ENCODE measurements at places on chromosomes 1 and 21.

- no peak for DNase-seq
Observed at GRCh38 chr1:236117710-236118109, 24.6 kb upstream of the GPR137B start.

- no peak for DNase-seq
Observed at GRCh38 chr21:45886610-45887026, 95.0 kb upstream of the COL6A1 start.

DNA sequence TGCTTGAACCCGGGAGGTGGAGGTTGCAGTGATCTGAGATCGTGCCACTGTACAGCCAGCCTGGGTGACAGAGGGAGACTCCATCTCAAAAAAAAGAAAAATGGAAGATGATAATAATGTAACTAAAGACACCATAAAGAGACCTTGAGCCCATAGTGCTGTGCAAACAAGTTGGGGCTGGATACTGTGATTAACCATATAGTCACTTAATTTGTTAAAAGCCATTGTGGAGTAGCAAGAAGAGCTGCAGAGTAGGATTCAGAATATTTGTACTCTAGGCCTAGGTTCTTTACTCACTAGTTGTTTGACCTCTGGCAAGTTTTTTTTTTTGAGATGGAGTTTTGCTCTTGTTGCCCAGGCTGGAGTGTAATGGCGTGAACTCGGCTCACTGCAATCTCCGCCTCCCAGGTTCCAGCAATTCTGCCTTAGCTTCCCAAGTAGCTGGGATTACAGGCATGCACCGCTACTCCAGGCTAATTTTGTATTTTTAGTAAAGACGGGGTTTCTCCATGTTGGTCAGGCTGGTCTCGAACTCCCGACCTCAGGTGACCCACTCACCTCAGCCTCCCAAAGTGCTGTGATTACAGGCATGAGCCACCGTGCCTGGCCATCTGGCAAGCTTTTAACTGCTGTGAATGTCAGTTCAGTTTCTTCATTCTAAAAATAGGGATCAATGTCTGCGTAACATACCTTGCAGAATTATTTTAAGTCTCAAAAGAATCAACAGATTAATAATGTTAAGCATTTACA, 12.8 kb downstream of the CAP1 start:
- no peak for DNase-seq

- no peak for DNase-seq
Observed at GRCh38 chr21:36902793-36903192, 63.7 kb downstream of the HLCS start.

DNA sequence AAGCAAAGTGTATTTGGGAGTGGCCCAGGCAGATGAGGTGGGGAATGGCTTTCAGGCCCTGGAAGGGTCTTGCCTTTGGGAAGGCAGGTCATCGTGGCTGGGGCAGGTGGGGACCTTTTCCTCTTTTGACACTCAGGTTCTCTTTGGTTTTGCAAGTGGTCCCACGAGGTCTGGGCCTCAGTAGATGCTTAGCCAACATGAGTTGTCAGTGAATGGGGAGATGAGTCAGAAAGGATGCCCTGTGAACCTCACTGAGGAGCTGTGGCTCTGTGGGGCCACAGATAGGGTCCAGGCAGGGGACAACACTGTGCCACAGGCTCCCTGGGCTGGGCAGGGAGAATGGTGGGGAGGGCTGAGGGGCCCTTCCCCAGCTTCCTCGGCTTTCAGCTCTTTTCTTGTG, 19.0 kb downstream of the ARHGEF10L start:
- no peak for DNase-seq

- no peak for DNase-seq
Observed at GRCh38 chr1:197920414-197921117, 3.4 kb downstream of the LHX9 start.

DNA sequence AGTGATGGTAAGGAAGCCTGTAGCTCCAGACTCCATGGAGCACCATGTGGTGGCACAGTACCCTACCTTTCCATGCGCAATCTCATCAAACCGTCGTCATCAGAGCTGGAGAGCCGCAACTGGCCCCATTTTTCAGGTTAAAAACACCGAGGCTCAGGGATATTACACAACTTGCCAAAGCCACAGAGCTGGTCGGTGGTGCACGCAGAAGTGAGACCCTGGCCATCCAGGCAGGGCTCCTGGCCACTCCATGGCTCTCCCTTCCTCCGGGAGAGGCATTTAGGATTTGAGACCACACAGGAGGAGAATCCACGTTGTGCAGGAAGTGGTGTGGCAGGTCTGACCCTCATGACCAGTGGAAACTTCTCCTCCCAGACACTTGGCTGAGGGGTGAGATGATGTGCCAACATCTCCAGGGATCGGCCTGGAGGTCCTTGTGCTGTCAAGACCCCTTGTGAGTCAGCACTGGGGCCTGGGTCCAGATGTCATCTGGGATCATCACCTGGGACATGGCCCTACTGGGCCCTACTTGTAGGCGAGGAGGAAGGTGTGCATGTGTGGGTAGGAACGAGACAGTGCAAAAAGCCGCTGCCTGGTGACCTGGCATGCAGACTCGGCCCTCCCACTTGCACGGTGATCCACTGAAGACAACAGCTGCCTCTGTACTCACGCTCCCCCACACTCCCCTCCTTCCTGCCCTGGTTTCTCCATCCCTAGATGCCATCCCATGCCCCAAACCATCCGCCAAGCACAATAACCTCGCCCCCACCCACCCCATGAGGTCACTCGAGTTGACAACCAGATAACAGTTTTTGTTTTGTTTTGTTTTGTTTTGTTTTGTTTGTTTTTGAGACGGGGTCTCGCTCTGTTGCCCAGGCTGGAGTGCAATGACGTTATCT, 10.4 kb downstream of the TFF3 start:
- no peak for DNase-seq

DNA sequence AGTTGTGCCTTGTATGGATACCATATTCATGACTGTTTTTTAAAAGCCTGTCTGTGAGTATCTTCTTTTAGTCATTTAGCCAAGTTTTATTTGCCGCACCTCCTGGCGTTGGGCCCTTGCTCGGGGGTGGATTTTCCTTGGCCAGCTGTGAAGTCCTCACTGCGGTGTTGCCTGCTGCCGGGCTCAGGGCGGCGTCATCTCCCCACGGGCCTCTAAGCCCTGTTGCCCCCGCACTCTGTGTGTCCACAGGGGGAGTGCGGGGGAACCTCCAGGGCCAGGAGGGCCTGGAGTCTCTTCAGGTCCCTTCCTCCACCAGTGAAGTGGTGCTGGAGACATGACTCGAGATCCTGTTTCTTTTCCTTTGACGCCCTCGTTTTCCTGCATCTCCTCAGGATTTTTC, 65.8 kb upstream of the DIP2A start:
- no peak for DNase-seq

- DNase-seq = no peak
Observed at GRCh38 chr1:190615818-190616217, 138.2 kb upstream of the BRINP3 start.

GRCh38 chr21:28762357-28762735, 230.3 kb downstream of the LTN1 start:
- no peak for DNase-seq
